Upper lobe of right lung (tissue), 1 donor: ENCODE measurements at places on chromosomes 6 and 20. TPM values are rescaled to one million over a fixed set of nuclear protein-coding genes. Genes with fewer than 3 reads are reported as not detected.

DNA sequence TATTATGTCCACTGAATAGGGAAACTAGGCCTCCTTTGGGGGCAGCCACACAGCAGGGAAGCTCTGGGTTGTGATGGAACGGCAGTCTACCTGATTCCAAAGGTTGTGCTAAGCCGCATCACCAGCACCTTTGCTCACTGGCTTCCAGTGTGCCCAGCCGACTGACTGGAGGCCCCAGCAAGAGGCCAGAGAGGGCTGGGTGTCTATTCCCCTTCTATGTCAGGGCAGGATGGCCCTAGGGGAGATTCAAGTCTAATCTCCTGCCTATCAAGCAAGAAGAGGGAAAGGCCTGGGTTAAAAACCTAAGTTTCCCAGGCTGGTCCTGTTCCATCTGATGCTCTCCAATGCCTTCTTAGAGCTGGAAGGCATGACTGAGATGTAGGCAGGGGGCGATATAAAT lies 53.6 kb downstream of the JPH2 start:
- no peaks in the 10 kb centered on the region for H3K36me3 ChIP-seq
- no peak overlapping the region for H3K4me3 ChIP-seq
- DNase-seq = no peak
- H3K27ac ChIP-seq = no peak overlapping the region
- no peaks in the 10 kb centered on the region for H3K27me3 ChIP-seq
- no peaks in the 10 kb centered on the region for H3K4me1 ChIP-seq

- no peak for DNase-seq
- H3K4me1 ChIP-seq = no peaks in the 10 kb centered on the region
- H3K27ac ChIP-seq = no peak overlapping the region
- H3K27me3 ChIP-seq = no peaks in the 10 kb centered on the region
Observed at GRCh38 chr6:14001329-14002012, 76.7 kb downstream of the RNF182 start.

- no peaks in the 10 kb centered on the region for H3K4me1 ChIP-seq
- no peaks in the 10 kb centered on the region for H3K27me3 ChIP-seq
- no peak for DNase-seq
- H3K27ac ChIP-seq = no peak overlapping the region
- no peak overlapping the region for H3K4me3 ChIP-seq
Observed at GRCh38 chr6:1144842-1145767, 166.8 kb upstream of the FOXQ1 start.

- H3K27ac ChIP-seq = no peak overlapping the region
- H3K4me1 ChIP-seq = peaks cover 58% of the 10 kb centered on the region
- H3K27me3 ChIP-seq = no peaks in the 10 kb centered on the region
- H3K36me3 ChIP-seq = peaks cover 23% of the 10 kb centered on the region
Observed at GRCh38 chr20:17676942-17677341, 5.1 kb downstream of the RRBP1 start.

DNA sequence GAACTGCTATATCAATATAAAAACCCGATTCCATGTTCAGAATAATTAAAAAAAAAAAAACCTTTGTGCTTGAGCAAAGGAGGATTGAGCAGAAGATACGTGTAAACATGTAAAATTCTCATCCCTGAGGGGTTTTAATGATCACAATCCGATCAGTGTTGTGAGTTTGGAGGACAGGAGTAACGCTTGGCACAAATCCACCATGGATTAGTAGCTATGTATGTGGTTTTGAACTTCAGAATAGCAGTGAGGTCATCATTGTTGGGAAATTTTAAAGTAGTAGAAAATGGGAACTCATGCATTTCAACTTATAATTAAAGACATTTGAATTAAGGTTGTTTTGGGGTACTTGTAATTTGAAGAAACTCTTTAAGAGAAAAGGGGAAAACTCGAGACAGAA lies 203.2 kb downstream of the RPS12 start:
- no peaks in the 10 kb centered on the region for H3K36me3 ChIP-seq
- H3K27ac ChIP-seq = no peak overlapping the region
- DNase-seq = no peak

- no peak for DNase-seq
- H3K4me1 ChIP-seq = no peaks in the 10 kb centered on the region
- no peak overlapping the region for H3K27ac ChIP-seq
- no peaks in the 10 kb centered on the region for H3K36me3 ChIP-seq
- H3K4me3 ChIP-seq = no peak overlapping the region
- no peaks in the 10 kb centered on the region for H3K27me3 ChIP-seq
Observed at GRCh38 chr6:82894653-82895259, 170.9 kb downstream of the UBE3D start.

DNA sequence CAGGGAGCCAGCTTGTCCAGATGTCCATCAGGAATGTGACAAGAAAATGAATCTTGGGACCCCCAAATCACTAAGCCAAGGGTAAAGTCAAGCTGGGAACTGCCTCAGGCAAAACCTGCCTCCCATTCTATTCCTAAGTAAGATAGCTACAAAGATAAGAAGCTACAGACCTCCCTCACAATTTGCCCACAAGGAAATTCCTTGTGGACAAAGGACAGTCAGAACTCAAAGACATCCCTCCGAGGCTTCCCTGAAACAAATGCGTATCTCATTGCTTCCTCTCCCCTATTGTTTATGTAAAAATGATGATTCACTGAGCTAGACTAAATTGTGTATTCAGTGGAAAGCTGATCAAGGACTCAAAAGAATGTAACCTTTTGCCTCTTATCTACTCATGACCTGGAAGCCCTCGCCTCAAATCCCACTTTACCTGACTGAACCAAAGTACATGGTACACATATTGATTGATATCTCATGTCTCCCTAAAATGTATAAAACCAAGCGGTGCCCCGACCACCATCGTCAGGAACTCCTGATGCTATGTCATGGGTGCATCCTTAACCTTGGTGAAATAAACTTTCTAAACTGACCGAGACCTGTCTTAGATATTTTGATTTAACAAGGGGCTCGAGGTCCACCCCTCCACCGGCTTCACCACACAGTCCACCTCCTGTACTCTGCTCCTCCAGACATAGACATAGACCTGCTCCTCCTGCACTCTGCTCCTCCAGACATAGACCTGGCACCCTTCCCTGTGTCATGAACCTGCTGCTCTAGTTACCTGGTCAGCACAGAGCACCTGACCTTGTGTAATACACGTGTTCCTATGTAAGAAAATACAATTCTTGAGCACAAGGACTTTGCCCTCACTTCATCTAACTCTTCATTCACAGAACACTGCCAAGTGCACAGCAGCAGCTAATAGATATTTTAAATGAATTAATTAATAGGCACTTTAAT lies 81.4 kb downstream of the WDR27 start:
- no peaks in the 10 kb centered on the region for H3K36me3 ChIP-seq
- no peak overlapping the region for H3K4me3 ChIP-seq
- H3K27ac ChIP-seq = no peak overlapping the region
- DNase-seq = no peak

- DNase-seq = no peak
- no peaks in the 10 kb centered on the region for H3K27me3 ChIP-seq
- no peak overlapping the region for H3K4me3 ChIP-seq
- no peaks in the 10 kb centered on the region for H3K4me1 ChIP-seq
- H3K36me3 ChIP-seq = no peaks in the 10 kb centered on the region
Observed at GRCh38 chr20:10201321-10201870, 17.2 kb upstream of the SNAP25 start.

- no peaks in the 10 kb centered on the region for H3K27me3 ChIP-seq
- no peaks in the 10 kb centered on the region for H3K36me3 ChIP-seq
- no peaks in the 10 kb centered on the region for H3K4me1 ChIP-seq
Observed at GRCh38 chr6:122042380-122042779, 357.1 kb upstream of the HSF2 start.

GRCh38 chr6:148716811-148717210 lies 30.0 kb upstream of the UST start:
- no peak overlapping the region for H3K4me3 ChIP-seq
- no peaks in the 10 kb centered on the region for H3K27me3 ChIP-seq
- no peaks in the 10 kb centered on the region for H3K36me3 ChIP-seq

DNA sequence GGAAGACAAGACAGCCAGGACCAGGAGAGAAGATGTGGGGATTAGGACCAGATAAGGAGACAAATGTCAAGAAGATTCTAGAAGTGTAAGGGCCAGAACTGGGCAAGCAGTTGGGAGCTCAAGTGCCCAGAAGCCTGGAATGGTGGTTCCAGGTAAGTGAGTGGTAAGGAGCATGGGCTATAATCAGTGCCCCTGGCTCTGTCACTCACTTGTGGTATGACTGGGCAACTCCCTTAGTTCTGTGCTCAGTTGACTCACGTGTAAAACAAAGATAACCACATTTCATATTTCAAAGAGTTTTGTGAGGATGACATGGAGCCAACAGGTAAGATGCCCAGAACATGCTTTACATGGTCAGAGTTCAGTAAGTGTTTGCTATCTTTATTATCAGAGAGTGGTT lies 11.2 kb downstream of the CCDC167 start:
- no peak overlapping the region for H3K27ac ChIP-seq
- H3K4me1 ChIP-seq = no peaks in the 10 kb centered on the region
- H3K36me3 ChIP-seq = peaks cover 4% of the 10 kb centered on the region
- H3K4me3 ChIP-seq = no peak overlapping the region

GRCh38 chr20:58976061-58976730 lies 4.9 kb upstream of the NELFCD start:
- H3K36me3 ChIP-seq = no peaks in the 10 kb centered on the region
- H3K4me3 ChIP-seq = no peak overlapping the region
- no peaks in the 10 kb centered on the region for H3K27me3 ChIP-seq
- H3K27ac ChIP-seq = no peak overlapping the region

The RSPH4A gene
- 0.72 TPM for total RNA-seq

The RIPPLY2 gene
- not detected for total RNA-seq

The CALHM6 gene
- 3.6 TPM for total RNA-seq
